ENCODE measurements at places on chromosomes 16 and 17.
A peak's percentile ranks its signal among the peaks of the same experiment; 100 is the strongest.

DNA sequence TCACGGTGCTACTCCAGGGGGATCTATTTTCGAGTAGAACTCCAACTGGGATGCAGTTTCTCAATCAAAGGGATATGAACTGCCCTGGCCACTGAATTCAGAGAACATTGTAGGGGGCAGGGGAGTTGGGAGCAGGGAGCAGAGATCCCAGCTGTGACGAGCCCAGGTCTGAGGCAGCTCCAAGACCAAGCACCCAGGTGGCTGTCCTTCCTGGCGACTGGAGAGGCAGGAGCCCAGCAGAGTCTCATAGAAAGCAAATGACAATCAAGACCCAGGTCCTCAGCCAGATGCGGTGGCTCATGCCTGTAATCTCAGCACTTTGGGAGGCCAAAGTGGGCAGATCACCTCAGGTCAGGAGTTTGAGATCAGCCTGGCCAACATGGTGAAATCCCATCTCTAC is 60.1 kb downstream of the TK2 start:
- DNase-seq: no peak

GRCh38 chr17:18190628-18191235 is 7.1 kb downstream of the ALKBH5 start:
- no peak for DNase-seq

GRCh38 chr16:11946433-11946832 is 4.6 kb upstream of the NPIPB2 start:
- no peak for DNase-seq

GRCh38 chr16:20916942-20917341 is 16.4 kb downstream of the LYRM1 start:
- no peak for DNase-seq

- DNase-seq: no peak
Measured at GRCh38 chr16:56347166-56347565, 78.2 kb downstream of the AMFR start.

GRCh38 chr17:75694536-75694935 is 26.7 kb upstream of the ITGB4 start:
- DNase-seq: no peak

DNA sequence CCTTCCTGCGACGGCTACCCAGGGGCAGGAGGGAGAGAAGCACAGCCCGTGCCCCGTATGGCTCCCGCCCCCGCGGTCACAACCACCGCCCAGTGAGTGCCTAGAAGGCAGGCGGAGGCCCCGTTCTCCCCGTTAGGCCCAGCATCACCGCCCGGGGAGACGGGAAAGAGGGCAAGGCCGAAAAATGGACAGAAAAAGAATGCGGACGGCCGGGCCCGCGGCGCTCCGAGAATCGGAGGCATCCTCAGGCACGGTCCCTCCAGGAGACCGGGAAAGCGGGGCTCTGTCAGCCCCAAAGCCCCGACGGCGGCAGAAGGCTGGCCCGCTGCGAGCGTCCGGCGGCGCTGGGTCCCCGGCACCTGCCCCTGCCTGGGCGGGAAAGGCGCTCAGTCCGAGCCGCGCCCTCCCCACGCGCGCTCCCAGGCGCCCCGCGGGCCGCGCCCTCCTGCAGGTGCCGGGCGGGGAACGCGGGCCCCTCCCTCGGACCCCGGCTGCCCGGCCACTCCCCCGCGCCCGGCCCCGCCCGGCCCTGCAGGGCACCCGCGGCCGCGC is 407 bp downstream of the MCRIP1 start:
- DNase-seq: no peak

DNA sequence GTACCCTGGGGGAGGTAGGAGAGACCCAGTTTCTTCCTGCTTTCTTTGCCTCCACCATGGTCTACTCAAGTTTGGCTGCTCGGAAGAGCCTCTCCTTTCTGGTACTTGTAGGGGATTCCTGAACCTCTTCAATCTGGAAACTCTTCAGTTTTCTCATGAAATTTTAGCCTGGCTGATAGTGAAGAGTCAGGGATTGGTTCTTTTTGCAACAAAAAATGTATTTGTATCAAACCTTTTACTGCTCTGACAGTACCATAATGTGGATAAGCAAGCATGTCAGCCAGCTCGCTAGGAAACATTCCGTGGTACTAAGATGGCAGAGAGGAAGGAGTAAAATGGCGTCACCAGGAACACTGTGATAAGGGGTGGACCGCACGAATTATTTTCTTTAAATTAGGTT is 55.4 kb downstream of the NUP93 start:
- DNase-seq: no peak

DNA sequence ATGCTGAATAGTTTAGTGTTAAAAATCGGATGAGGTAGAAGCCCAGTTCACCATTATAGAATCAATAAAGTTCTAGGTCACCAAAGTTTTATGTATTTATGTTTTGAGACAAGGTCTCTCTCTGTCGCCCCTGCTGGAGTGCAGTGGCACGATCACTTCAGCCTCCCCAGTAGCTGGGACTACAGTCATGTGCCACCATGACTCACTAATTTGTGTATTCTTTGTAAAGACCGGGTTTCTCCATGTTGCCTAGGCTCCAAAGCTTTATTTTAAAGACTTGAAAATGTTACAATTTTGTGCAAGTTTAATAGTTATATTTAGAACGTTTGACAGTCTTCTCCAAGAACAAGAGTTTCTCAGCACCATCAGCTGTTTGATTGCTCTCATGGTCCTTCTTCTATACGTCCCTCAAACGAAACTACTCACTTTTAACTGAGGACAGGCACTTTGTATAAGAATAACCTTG is 32.1 kb downstream of the NDE1 start:
- DNase-seq: peak; percentile 88
